ENCODE measurements at places on chromosomes 3 and 15.

DNA sequence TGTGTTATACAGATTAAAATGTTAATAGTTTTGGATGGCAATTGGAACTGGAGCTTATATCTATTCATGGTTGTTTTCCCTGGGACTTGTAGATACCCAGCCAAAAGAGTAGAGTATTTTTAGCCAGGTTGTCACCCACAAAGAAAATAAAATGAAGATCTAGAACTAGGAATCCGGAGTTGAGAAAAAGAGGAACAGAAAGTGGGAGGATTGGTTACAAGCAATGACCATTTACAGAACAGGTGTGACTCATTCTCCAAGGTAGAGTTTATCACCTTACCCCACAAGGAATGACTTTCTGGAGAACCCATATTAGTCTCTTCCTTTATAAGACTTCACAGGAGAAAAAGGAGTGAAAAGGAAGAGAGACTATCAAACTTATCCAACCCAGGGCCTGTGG lies 99.8 kb downstream of the TMEM108 start:
- no peak for DNase-seq

- no peak for DNase-seq
Measured at GRCh38 chr3:150300388-150300787, 107.7 kb upstream of the TSC22D2 start.

DNA sequence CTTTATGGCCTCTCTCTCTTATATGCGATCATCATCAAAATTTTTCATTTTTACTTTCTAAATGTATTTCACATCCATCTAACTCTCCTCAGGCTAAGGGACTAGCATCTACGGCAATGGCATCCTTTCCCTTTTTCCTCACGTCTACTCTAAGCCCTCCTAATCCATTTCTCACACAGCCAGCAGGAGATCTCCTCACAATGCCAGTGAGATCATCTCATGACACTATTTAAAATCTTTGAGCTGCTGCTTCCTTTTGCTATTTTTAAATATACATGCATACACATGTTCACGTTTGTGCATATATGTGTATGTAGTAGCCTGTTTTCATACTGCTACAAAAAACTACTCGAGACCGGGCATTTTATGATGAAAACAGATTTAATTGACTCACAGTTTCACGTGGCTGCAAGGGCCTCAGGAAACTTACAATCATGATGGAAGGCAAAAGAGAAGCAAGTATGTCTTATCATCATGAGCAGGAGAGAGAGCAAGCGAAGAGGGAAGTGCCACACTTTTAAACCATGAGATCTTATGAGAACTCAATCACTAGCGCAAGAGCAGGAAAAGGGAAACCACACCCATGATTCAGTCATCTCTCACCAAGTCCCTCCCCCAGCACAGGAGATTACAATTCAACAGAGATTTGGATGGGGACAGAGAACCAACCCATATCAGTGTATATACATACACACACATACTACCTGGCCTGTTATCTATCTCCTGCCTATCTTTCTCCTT lies 599.2 kb upstream of the ROBO1 start:
- DNase-seq, result no peak

- no peak for DNase-seq
Measured at GRCh38 chr3:8500319-8500988, 1.2 kb upstream of the LMCD1 start.

DNA sequence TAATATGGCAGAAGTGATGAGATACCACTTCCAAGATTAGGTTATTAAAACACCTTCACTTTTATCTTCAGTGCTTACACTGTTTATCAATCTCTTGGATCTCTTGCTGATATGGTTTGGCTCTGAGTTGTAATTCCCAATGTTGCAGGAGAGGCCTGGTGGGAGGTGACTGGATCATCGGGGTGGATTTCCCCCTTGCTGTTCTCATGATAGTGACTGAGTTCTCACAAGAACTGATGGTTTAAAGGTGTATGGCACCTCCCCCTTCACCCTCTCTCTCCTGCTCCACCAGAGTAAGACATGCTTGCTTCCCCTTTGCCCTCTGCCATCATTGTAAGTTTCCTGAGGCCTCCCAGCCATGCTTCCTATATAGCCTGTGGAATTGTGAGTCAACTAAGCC lies 11.8 kb downstream of the GOLIM4 start:
- DNase-seq, result no peak

DNA sequence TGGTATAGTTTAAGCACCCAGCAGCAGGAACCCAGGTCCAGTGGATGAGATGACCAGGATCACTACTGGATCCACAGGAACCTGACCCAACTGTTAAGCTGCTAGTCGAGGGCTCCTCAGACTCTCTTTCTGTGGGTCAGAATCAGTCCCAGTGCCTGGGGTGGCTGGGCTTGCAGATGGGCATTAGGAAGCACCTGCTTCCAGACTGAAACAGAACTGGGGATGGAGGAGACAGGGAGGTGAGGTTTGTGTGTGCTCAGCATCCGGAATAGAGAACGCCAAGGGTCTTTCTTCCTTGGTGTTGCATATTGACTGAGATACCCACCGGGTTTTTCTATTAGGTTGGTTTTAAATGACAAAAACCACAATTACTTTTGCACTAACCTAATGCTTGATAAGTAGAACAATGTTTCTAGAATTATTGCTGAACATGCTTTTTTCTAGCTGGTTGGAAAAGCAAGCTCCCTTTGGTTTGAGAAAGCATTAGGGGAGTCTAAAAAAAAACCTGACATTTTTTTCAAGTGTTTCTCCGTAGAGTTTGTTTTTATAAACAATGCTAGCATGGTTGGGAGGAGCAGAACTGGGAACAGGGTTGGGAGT lies 779 bp downstream of the ST3GAL6 start:
- DNase-seq, result no peak

DNA sequence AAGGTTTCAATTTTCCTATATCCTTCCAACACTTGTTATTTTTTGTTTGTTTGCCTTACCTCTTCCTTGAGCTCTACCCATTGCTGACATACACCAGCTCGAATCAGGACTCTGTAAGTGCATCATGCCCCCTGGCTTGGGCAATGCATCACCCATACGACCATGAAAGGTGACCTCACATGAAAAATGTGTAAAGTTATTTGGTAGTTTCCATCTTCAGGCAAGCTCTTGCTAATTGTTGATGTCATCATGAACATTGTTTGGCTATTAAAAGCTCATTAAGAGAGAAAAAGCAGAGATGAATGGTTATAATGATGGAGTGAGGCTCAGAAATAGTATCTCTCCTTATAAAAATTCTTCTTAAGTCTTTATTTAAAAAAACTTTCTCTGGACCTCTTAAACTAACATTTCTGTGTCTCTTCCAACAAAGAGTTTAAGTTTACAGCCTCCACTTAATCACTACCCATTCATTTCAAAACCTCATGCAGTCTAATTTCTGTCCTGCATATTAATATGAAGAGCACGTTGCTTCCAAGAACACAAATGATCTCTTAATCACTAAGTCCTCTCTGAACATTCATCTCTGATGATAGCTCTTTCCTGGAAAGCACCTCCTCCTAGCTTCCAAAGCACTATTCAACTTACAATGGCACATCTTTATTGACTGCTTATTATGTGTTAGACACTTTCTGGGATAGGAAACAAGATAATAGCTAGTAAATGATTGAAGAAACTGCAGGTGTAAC lies 236.3 kb downstream of the NFKBIZ start:
- DNase-seq, result peak; percentile 43

DNA sequence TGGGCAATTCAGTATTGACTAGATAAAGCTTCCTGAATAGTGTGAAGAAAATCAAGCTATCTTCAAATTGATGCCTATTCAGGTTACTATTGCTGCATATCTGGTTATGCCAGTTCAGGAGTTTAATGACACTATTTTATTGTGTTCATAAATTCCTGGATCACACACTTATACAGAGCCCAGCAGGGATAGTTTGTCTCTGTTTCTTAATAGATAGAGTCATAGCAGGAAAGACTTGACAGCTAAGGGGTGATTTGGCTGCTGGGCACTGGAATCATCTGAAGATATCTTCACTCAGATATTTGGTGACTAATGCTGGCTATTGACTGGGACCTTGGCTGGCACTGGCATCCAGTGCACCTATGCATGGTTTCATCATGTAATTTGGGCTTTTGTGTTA lies 187.8 kb downstream of the PYDC2 start:
- DNase-seq, result no peak

DNA sequence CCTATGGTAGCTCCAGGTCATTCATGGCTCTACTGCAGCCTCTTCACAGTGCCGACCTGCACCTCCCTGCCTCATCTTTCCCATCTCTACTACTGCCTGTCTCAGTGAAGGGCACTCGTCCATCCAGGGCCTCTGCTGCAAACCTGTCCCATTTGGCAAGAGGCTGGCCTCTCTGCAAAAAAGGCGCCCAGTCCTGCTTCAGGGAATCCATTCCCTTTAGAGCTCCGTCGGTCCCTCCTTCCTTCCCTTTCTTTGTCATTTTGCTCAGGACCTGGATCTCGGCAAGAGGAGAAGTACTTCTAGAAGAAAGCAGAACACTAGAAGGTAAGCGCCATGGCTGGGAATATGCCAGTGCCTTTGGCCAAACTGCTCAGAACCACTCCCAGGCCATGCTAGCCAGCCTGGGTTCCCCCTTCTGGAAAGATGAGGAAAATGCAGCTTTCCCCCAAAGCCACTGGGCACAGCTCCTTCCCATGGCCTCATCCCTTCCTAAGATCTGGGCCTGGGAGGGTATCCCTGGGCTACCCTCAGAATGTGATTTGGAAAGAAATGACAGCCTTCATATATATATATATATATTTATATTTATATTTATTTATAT lies 6.4 kb upstream of the ISL2 start:
- DNase-seq, result no peak

DNA sequence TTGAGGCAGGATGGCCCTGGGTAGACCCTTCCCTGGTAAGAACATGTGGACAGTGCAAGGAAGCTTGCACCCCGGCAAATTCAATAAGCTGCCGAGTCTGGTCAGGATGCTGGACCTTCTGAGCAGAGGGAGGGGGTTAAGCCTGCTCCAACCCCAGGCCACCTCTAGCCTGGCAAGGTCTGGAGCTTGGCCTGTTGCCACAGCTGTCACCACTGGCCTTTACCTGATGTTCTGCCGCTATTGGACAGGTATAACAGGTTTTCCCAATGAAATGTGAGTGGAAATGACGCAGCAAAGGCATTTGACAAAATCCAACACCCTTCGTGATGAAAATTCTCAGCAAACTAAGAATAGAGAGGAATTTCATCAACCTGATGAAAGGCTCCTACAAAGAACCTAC lies 699 bp upstream of the MESP1 start:
- no peak for DNase-seq

DNA sequence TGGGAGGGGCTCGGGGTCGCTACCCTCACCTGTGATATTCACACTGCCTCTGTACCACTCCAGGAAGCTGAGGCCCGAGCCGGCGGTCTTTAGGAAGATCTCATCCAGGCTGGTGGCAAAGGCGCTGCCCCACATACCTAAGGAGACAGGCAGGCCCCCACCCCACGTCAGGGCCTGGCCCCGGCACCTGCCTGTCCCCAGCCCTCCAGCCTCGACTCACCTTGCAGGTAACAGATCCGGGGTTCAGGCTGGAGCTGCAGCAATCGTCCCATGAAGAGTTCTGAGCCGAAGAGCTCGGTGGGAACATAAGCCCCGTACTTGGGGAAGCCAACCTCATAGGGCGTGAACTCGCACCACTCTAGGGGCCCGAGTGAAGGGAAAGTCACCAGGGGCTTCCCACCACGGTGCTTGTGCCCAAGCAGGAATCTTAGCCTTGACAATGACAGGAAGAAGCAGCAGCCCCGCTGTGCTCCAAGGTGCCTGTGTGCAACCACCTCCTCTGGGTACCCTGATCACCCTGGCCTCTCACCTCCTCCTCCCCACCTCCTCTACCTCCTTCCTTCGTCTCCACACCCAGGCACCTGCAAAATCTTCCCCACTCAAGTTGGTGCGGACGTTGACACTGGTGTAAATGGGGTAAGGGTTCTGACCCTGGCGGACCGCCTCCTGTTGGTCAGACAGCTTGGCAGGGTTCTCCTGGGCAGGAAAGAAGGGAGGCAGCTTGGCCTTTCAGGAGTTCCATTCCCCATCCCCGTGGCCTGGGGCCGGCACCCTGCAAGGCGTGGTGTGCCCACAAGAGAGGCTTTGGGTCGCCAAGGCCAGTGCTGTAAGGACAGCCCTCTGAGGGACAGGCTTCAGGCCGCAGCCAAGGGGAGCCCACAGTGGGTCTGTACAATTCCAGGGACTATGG lies 10.6 kb downstream of the PLA2G4F start:
- DNase-seq, result no peak

DNA sequence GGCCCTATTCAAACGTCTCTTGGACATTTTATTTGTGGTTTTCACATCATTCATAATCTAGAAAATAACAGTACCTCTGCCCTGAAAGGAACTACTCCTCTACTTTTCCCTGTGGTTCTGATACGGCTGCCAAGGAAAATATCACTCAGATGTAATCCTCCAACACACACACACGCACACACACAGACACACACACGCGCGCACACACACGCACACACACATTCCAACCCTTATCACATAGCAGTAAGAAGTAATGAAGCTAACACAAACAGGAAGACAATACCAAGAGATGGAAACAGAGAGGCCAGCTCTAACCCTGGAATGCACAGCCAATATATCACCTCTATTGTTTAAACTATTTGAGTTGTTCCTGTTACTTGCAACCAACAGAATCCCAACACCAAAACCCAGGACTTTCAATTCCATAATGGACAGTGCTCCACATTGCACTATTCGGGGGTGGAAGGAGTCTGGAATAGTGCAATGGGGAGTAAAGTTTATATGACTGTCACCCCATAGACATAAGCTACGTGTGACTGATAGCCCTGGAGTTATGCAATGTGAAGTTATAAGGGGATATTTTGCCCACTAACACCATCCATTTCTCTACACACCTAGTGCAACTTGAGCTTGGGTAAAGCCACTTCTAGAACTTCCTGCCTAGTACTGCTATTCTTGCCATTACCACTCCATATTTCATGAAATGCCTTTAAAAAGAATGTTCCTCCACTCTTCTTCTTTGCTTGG lies 71.3 kb upstream of the FNDC3B start:
- DNase-seq, result no peak

DNA sequence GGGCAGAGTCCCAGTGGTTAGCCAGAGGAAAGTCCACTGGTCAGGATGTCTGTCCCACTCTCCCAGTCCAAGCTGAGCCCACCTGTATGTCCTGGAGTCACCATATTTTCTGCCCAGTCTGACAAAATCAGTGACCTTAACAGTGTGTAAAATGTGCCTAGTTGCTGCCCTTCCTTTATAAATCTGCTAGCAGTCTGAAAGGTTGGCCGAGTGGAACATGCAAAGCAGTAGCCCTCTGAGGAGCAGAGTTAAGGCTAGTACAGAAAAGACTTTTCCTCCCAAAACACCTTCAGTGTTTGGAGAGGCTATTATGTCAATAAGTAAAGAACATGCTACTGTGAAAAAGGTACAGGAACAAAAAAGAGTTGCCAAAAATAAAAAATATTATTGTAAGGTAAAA lies 15.3 kb downstream of the TTC21A start:
- DNase-seq, result no peak

- no peak for DNase-seq
Measured at GRCh38 chr3:27471923-27472550, 12.1 kb downstream of the SLC4A7 start.

DNA sequence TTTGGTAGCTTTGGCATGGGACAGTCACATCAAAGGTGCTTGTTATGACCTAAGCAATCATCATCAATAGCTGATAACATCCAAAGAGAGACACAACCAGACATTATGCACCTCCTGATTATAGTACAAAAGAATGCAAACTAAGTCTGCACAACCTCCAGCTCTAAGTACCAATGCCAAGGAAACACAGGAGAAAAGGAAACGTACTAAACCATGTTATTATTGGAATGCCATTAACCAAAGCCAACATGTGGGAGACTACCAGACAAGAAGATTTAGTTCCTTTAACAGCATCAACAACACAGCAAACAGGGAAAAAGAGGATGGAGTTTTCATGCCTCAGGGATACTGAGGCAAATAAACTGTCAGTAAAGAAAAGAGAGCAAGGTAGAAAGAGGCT lies 61.4 kb downstream of the CD47 start:
- no peak for DNase-seq

- no peak for DNase-seq
Measured at GRCh38 chr3:112539825-112540650, 21.7 kb downstream of the ATG3 start.

All from activated T-cell treated with anti-CD3 and anti-CD28 coated beads, Interleukin-2, amount 50 U/mL, for 72 hours (primary cell).